Fibroblast of mammary gland (primary cell): ENCODE measurements at places on chromosomes 12 and 14.

GRCh38 chr12:4653257-4653656, 4.3 kb downstream of the NDUFA9 start:
- no peak for DNase-seq

DNA sequence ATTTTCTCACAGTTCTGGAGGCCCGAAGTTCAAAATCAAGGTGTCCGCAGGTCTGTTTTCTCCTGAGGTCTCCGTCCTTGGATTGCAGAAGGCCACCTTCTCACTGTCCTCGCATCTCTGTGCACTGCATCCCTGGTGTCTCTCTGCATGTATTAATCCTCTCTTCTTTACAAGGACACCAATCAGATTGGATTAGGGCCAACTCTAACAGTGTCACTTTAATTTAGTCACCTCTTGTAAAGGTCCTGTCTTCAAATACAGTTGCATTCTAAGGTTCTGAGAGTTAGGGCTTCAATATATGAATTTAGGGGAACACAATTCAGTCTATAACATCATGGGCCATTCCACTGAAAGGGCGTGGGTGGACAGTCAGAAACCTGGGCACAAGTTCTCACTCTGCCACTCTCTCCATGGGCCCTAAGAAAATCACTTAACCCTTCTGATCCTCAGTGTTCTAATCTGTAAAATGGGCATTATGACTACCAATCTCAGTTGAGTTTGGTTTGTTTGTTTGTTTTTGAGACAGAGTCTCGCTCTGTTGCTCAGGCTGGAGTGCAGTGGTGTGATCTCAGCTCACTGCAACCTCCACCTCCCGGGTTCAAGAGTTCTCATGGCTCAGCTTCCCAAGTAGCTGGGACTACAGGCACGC, 41.6 kb upstream of the FGD4 start:
- no peak for DNase-seq

- no peak for DNase-seq
These were observed 12.8 kb downstream of the ETFRF1 start for GRCh38 chr12:25207846-25208245.

GRCh38 chr12:2415568-2415944, 362.8 kb downstream of the CACNA1C start:
- DNase-seq = no peak

- peak; percentile 60 for DNase-seq
These were observed 43.4 kb downstream of the WDR20 start for GRCh38 chr14:102182936-102183619.

DNA sequence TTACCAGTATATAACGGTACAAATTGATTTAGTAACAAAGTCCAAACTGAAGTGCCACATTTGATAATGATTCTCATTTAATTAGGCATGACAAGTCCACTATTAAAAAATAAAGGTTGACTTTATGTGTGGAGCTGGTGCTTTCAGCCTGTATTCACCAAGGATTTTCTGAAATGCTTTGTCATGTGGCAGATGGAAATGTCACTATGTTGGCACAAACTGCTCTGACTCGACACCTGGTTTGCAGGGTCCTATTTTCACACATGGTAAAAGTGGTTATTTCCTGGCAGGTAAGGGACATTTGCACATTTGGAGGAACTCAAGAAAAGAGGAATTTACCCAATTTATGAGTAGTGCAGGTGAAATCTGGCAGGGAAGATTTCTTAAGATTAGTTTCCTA, 572.6 kb upstream of the MDGA2 start:
- no peak for DNase-seq

GRCh38 chr12:65123435-65124063, 2.4 kb upstream of the WIF1 start:
- peak; percentile 56 for DNase-seq

GRCh38 chr14:100346306-100347091, 23.4 kb downstream of the SLC25A47 start:
- no peak for DNase-seq

DNA sequence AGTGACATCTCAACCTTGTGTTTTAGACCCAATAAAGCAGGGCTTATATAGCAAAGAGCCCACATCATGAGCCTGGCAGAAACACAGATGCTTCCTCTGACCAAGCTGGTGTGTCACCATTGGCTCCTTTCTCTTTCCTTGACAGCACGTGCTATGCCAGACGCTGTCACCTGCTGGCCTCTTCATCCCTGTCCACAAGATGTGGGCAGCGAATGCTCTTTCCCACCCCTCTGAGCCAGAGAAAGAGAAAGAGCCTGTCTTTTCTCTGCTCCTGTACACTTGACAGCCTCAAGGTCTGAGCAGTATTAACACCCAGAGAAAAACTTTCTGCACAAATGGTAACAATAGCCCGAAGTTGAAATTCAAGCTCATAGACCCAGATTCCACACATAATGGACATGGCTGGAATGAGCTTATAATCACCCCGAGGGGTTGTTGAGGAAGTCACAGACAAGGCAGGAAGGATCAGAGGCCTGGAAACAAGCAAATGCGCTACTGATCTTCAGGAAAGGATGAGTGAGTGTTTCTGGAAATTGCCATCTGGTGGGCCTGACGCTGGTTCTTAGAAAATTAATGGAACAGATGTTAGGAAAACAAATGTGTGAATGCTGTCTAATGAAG, 8.9 kb downstream of the TGFB3 start:
- DNase-seq = no peak

DNA sequence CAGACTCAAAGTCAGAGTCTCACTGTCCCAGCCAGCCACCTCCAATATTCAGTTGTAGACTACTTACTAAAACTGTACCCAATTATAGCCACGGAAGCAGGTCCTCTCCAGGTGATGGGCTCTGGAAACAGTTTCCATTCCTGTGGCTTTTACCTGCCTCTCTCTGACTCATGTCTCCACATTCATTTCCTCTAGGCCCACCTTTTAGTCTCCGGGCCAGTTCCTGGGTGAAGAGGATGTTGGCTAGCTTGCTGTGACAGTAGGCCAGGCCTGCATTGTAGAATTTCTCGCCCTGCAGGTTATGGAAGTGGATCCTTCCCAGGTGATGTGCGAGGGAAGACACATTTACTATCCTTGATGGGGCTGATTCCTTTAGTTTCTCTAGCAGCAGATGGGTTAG, 5.6 kb downstream of the RDH11 start:
- no peak for DNase-seq

DNA sequence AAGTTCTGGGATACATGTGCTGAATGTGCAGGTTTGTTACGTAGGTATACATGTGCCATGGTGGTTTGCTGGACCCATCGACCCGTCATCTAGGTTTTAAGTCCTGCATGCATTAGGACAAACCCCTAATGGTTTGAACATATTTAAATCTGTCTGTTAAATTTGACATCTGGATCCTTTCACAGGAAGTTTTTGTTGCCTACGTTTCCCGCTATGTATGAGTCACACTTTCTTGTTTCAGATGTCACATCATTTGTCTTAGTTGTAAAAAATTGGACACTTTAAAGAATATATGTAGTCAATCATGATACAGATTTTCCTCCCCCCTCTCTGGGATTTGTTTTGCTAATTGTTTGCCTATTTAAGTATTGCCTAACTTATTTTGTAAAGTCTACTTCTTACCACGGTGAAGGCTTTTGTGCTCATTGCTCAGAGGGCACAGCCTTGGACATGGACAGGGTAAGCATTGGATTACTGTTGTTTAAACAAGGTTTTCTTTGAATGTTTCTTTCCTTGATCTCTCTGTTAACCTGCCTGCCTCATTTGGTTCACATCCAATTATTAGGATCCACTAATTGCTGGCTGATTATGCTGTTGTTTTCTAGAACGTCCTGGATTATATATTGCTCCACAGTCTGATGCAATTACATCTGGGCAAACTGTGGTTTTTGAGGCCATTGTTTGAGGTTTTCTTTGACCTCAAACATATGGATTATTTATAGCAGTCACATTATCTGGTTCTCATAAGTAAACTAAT, 1441.4 kb downstream of the AACS start:
- peak; percentile 20 for DNase-seq
